Kidney tubule cell (primary cell): ENCODE measurements at places on chromosomes 11 and 22.

- DNase-seq, result no peak
Measured at GRCh38 chr11:69696749-69697468, 6.9 kb downstream of the FGF19 start.

DNA sequence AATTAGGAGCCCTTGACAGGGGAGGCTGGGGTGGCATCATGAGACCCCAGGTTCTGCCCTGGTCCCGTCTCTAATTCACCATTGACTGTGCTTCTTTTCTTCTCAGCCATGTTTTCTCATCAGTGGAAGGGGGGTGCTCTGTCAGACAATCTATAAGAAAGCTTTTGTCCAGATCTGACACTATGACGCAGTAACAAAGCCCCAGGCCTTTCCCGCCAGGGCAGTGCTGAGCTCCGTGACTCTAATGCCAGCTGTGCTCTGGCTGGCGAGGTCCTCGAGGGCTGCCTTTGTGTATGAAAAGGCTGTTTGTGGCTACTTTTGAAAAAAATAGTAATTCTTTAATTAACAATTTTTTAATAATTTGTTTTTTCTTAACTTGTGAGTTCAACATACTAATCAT is 3.2 kb downstream of the CD6 start:
- no peak for DNase-seq

- no peak for DNase-seq
Measured at GRCh38 chr22:19983741-19984140, 32.9 kb downstream of the ARVCF start.

DNA sequence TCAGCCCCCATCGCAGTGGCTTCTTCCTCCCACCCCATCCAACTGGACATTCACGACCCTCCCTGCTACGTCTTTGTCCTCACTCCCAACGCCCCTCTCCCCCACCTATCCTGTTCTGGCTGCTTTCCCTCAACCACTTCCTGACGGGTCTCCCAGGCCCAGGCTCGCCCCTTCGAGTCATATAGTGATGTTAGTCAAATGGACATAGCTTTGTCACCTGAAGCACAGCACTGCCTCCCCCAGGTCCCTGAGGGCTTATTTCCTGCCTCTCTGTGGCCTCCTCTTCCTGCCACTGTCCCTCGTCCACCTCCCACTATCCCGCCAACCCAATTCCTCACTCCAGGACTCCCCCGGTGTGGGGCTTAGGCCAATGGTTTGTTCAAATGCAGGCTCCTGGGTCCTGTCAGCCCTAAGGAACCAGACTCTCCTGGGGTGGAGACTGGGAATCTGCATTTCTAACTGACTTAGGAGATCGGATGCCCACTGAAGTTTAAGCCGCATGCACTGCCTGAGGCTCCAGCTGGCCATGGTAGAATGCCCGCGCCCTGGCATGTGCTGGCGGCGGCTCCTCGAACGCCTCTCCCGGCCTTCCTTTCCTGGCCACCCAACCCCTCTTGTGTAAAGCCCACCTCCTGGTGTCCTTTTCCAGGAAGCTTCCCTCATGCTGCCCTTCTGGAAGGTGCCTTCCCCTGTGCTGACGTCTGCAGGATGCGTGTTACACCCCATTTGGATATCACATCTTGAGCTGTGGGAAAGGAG is 18.3 kb downstream of the SUN2 start:
- peak; percentile 72 for DNase-seq

DNA sequence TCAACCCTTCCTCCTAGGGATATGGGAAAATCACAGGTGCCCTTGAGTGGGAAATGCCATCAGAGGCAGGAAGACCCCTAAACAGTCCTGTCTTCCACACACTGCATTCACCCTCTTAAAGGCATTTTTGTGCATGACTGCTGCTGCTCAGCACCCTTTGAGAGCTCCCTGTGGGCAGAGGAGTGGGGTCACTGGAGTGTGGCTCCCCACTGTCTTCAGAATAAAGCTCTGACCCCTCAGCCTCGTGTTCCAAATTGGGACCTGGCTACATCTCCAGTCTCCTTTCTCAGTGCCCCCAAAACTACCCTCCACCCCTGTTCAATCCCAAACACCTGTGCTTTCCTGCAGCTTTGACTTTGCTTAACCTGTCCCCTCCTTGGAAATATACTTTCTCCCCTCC is 46.6 kb downstream of the CHRDL2 start:
- no peak for DNase-seq

GRCh38 chr22:30262917-30263741 is 3.5 kb downstream of the OSM start:
- DNase-seq, result peak; percentile 76

GRCh38 chr11:32081901-32082300 is 9.0 kb upstream of the RCN1 start:
- no peak for DNase-seq

DNA sequence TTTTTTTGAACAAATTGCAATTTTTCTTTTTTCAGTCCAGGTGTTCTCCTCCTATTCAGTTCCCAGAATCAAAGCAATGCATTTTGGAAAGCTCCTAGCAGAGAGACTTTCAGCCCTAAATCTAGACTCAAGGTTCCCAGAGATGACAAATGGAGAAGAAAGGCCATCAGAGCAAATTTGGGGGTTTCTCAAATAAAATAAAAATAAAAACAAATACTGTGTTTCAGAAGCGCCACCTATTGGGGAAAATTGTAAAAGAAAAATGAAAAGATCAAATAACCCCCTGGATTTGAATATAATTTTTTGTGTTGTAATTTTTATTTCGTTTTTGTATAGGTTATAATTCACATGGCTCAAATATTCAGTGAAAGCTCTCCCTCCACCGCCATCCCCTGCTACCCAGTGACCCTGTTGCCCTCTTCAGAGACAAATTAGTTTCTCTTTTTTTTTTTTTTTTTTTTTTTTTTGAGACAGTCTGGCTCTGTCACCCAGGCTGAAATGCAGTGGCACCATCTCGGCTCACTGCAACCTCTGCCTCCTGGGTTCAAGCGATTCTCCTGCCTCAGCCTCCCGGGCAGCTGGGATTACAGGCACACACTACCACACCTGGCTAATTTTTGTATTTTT is 6.2 kb upstream of the UBE4A start:
- DNase-seq, result peak; percentile 20

- DNase-seq, result peak; percentile 45
Measured at GRCh38 chr11:128346804-128347203, 240.6 kb downstream of the ETS1 start.

- DNase-seq, result no peak
Measured at GRCh38 chr11:9103542-9104276, 12.3 kb upstream of the SCUBE2 start.

DNA sequence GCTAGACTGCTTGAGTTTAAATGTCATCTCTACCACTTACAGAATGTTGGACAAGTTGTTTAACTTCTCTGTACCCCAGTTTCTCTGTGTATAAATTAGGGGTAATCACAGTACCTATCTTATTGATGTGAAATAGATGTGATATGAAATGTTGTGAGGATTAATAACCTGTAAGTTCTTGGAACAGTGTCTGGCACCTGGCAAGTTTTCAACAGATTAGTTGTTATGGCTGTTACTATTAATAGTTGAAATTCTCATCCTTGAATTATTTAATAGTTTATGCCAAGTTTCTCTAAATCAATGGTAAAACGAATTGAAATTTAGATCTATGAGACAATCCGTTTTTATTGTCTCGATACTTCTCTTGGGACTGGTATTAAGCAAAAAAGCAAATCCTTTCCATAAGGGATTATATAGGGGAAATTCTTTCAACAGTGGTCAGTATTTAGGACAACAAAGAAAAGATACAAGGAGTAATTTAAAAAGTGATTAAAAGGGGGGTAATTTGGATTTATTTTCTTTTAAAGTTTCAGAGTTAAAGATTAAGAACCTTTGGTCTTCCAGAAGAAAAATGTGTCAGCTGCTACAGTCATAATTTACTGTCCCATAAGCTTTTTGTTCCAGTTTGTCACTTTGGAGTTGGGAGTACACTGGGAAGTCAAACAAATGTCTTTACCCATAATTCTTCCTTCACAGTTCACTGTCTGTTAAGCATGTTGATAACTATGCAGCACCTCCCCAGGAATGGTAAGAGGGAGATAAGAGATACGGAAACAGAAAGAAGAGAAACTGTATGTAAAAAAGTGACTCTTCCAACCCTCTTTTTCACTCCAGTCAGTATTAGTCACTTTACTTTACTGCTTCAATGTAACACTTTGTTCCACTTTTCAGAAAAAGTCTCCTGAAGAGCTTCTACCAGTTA is 13.2 kb downstream of the PDE3B start:
- DNase-seq, result no peak

DNA sequence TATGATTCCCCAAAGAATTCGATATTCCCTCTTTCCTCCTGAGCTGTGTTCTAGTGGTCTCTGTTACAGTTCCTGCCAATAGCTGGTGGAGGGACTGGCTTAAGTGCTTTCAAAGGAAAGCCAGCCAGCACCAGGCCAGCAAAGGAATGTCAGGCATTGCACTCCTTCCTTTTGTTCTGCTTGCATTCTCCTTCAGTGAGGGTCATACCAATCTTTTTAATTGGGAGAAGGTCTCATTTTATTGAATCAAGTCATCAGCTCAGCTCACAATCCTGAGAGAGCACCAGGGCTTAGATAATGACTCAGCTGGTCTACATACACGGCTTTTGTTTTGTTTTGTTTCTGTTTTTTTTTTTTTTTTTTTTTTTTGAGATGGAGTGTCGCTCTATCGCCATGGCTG is 222.9 kb downstream of the NAV2 start:
- peak; percentile 58 for DNase-seq

- no peak for DNase-seq
Measured at GRCh38 chr11:78783301-78783700, 208.6 kb upstream of the NARS2 start.

- no peak for DNase-seq
Measured at GRCh38 chr11:112863305-112863704, 97.9 kb upstream of the NCAM1 start.

GRCh38 chr11:63710476-63711217 is 29.3 kb downstream of the RTN3 start:
- no peak for DNase-seq

DNA sequence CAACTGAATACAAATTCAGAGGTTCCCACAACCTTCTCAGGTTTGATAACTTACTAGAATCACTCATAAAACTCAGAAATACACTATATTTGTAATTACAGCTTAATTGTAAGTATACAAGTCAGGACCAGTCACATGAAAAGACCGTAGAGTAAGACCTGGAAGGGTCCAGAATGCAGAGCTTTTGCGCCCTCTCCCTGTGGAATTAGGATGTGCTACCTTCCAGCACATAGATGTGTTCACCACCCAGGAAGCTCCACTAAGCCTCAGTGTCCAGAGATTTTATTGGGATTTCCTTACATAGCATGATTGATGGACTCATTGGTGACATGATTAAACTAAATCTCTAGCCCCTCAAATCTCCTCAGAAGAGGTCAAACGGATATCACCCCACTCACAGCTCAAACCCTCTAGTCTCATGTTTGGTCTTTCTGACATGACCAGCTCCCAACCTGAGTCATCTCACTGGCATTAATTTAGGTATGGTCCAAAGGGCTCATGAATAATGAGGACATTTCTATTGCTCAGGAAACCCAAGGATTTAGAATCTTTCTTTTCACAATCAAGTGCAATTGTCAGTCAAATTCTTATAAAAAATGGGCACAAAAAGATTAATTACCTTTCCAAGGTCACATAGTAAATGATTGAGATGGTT is 77.2 kb upstream of the UBASH3B start:
- peak; percentile 65 for DNase-seq

- no peak for DNase-seq
Measured at GRCh38 chr11:120185706-120186455, 25.0 kb upstream of the OAF start.

DNA sequence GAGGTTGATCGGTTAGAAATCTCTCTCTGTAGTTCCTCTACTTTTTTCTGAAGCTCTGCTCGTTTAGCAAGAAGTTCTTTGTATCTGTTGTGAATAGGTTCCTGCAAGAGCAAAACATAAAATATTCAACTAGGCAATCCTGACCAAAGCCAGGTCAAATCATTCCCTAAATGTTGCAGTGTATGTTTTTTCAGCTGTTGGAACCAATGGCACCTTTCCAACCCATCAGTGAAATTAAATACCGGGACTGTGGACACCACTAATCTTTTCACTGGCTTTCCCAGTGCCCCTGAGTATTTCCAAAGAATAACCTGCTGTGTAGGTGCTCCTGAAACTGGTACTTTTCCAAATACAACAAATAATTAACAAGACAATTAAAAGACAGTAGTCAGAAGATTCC is 45.1 kb downstream of the CEP57 start:
- no peak for DNase-seq

- no peak for DNase-seq
Measured at GRCh38 chr11:112826788-112827187, 134.4 kb upstream of the NCAM1 start.

- DNase-seq, result no peak
Measured at GRCh38 chr11:116368784-116369183, 404.0 kb downstream of the BUD13 start.

DNA sequence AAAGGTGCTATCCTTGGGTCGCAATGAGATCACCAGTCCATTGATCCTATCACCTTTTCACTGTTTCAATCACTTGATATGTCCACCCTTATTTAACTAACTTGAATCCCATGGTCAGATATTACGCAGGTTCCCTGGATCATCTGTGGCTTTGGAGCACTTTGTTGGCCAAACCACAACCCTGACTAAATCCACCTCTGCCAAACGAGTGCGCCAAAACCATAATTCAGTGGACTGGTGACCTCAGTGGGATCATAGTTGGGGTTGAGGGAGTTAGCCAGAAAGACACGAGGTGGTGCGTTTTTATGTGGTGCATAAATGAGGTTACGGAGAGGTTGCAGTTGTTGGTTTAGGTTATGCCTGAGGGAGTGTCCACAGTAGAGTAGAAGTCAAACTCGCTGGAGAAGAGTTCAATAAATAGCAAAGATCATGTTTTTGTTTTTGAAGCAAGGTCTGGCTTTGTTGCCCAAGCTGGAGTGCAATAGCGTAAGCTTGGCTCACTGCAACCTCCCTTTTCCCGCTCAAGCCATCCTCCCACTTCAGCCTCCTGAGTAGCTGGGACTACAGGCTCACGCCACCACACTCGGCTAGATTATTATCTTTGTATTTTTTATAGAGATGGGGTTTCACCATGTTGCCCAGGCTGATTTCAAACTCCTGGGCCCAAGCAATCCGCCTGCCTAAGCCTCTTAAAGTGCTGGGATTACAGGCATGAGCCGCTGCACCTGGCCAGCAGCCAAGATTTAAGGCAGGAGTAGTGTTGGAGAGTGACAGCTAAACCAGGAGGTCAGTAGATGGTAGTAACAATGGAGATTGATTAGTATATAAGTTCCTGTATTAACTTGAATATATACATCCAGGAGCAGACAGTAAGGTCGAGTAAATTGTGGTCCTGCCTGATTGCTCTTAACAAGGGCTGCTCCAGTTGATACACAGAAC is 4.5 kb downstream of the FOXR1 start:
- DNase-seq, result no peak

DNA sequence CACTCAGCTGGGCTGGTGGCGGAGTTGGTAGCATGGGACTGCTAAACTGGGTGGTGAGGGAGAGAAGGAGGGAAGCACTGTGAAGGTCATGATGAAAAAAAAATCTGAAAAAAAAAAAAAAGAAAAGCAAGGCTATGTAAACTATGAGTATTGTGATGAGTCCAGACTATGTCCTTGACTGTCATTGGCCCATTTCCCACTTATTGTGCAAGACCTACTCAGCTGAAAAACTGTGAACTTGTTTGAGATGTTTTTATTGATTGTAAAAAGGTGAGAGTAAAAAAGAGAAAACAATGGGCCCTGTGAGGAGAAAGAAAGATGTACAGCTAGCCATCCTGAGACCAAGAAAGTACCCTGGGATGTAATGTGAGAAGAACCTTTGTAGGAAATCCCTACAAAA is 798.4 kb upstream of the TENM4 start:
- DNase-seq, result no peak

GRCh38 chr11:129864811-129865210 is 30.6 kb downstream of the NFRKB start:
- DNase-seq, result no peak
